Activated naive CD4-positive, alpha-beta T cell (primary cell): ENCODE measurements at places on chromosomes 5 and 9.

GRCh38 chr5:10653751-10654400 lies 90.0 kb downstream of the ANKRD33B start:
- DNase-seq, result no peak

DNA sequence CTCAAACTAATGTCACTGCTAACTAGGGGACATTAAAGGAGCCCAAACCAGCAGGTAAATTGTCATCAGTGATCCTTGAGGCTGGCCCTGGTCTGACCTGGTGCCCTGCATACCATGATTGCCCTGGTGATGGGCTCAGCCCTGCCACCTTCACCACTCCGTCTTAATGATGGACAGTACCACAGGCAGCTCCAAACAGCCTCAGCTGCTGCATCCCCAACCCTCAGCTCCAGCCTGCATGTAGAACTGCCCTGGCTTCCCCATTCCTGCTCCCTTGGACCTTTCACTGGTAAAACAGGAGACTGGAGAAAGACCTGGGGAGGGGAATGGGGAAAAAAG lies 190.0 kb downstream of the GAS1 start:
- DNase-seq, result no peak

GRCh38 chr5:40291338-40291737 lies 388.4 kb upstream of the PTGER4 start:
- no peak for DNase-seq

- no peak for DNase-seq
These were observed 391 bp downstream of the RALGDS start for GRCh38 chr9:133120501-133121197.

- no peak for DNase-seq
These were observed 62.8 kb upstream of the CPEB4 start for GRCh38 chr5:173825215-173825865.

GRCh38 chr5:69305512-69305911 lies 27.1 kb downstream of the CCDC125 start:
- no peak for DNase-seq

GRCh38 chr9:108869092-108869725 lies 7.1 kb downstream of the ACTL7A start:
- DNase-seq, result no peak

GRCh38 chr5:127203818-127204217 lies 86.8 kb upstream of the MEGF10 start:
- no peak for DNase-seq

DNA sequence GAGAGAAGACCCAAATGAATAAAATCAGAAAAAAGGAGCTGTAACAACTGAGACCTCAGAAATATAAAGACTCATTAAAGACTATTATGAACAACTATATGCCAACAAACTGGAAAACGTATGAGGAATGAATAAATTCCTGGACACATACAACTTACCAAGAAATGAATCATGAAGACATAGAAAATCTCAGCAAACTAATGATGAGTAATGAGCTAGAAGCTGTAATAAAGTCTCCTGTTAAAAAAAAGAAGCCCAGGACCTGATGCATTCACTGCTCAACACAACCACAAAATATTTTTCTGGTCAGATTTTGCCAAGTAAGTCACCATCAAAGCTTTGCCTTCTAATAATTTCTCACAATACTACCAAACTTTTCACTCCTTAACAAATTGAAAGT lies 666.7 kb downstream of the LRRC70 start:
- DNase-seq, result no peak

GRCh38 chr5:107425541-107426031 lies 245.2 kb downstream of the EFNA5 start:
- no peak for DNase-seq

DNA sequence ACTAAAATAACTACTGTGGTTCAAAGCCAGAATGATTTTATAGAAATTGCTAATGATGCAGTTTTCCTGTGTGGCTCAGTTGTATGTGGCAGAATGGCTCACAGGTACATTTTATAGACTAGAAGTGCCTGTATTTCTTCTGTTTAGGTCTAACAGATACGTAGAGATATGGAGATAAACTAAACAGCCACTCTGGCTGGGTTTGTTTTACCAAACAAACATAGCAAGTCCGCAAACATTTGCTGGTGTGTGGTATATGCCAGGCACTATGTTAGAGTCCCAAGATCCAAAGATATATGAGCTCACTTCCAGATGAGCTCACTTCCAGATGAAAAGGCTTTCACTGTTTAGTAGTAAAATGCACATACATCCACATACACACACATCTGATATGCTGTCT lies 24.4 kb downstream of the ADRB2 start:
- DNase-seq, result no peak

- no peak for DNase-seq
These were observed 14.2 kb downstream of the COL5A1 start for GRCh38 chr9:134655586-134656333.

DNA sequence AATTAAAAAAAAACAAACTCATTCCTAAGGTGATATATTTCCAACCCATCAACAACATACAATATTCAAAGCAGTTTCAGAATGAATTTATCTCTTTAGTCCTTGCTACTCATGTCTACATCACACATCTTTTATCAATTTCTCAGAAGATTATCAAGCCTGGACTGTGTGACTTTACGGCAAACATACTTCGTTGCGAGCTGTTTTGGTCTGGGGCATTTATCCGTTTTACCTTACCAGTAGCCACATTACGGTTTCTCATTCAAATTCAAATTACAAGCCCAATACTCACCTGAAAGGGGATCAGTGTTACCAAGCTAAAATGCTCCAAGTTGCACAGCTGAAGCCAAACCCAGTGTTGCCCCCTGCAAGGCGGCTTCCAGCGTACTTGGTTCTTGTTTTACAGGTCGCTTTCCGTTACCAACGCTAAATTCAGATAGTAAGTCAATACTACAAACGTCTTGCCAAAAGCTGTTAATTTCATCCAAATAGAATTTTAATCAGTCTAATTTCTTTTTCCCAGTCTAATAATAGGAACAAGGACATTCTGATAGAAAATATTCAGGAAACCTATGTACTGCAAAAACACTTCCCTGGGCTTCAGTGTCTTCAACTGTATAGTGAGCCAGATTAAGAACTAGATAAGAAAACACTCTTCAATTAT lies 1.8 kb downstream of the HNRNPH1 start:
- no peak for DNase-seq
